Naive B cell (primary cell): ENCODE measurements at places on chromosomes 2 and 18.

DNA sequence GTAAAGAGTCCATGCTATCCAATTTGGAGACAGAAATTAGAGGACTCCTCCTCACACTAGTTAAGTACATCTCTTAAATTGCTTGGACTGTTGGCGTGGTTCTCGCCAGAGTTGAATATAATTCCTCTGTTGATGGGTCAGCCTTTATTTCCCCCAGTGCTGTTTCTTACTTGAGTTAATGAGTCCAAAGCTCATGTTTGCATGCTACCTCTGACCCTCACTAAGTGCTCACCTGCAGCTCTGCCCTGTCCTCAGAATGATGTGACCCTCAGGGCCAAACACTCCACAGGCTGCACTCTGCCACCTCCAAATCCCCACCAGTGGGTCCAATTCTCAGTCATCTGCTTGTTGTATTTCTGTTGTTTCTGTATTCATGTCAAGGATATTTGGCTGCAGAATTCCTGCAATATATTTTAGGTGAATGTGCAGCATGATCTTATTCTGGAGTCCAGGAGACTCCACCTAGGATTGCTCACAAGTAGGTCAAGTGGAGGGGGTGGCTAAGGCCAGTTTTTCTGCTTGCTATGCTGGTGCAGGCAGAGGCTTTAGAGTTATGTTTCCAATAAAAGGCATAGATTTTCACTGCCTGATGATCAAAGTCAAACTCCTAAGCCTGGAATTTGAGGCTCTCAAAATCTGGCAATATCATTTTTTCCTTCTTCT, 37.8 kb downstream of the RDH14 start:
- DNase-seq: no peak

GRCh38 chr2:8259106-8259840, 422.6 kb upstream of the ID2 start:
- no peak for DNase-seq

DNA sequence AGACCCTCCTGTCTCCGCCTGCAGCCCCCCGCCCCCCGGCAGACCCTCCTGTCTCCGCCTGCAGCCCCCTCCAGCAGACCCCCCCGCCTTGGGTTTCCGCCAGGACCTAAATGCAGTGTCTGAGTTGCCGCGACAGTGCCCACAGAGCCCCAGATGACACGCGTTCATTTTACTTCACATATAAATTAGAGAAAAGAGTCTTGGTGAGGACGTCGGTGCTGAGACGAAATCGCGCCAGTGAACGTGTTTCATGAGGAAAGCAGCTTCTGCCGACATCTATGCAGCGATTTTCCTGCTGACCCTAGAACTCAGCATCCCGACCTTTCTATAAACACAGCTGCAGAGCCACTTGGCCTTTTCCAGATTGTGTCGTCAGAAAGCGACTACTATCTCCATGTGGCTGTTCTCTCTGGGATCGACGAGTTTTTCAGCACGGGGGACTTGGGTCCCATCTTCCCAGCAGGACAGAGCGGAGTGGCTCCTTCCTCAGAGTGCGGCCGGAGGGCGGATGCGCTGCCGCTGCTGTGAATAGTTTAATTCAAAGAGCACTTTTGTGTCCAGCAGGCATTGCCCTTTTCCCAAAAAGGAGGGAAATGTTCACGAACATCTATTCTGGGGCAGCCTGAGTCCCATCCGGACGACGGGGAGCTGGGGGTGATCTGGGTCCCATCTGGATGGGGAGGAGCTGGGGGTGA, 136.7 kb downstream of the NFATC1 start:
- no peak for DNase-seq

DNA sequence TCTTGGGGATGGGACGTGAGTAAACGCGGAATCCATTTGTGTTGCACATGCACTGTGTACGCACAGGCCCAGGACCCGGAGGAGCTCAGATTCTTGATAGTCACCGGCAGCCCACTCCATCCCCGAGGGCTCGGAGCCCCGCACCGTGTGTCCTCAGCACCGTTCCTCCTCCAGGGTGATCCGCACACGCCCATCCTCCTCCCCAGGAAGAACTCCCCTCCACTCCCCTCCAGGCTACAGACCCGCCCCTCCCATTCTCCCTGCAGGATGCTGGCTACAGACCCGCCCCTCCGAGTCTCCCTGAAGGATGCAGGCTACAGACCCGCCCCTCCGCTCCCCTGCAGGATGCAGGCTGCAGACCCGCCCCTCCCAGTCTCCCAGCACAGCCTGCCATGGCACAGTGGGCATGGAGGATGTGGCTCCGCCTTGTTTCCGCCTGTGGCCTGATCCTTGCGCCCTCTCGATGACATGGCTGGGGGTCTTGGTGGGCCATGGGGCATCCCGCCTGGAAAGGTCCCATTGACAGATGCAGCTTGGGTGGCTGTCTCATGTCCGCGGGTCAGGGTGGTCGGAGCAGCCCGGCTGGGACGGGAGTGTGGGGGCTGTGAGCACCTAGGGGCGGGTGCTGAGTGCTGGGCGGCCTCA, 14.1 kb downstream of the CTDP1 start:
- no peak for DNase-seq

- no peak for DNase-seq
Observed at GRCh38 chr2:66850376-66850775, 415.5 kb downstream of the MEIS1 start.

GRCh38 chr2:187525163-187525900, 28.9 kb downstream of the TFPI start:
- no peak for DNase-seq

GRCh38 chr2:26986576-26986975, 16.1 kb downstream of the MAPRE3 start:
- no peak for DNase-seq

DNA sequence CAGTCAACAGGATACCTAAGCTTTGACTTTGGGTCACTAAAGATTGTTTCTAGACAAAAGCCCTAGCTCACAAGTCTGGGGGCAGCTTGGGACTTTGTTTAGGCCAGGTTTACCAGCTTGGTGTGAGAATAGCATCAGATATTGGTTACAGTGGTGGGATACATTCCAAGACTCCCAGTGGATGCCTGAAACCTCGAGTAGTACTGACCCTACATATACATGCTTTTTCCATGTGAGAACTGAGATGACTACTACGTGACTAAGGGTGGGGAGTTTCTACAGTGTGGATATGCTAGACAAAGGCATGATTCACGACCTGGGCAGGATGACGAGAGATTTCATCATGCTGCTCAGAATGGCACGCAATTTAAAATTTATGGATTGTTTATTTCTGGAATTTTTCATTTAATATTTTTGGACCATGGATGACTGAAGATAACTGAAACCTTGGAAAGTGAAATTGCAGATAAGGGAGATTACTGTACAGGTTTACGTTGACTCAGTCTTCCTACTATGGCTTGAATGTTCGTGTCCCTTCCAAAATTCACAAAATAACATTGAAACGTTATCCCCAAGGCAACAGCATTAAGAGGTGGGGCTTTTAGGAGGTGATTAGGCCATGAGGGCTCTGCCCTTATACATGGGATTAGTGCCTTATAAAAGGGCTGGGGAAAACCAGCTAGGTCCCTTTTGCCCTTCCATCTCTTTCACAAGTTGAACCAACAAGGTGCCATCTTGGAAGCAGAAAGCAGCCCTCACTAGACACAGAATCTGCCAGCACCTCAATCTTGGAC, 50.2 kb upstream of the CTAGE1 start:
- no peak for DNase-seq

GRCh38 chr2:54735636-54736035, 12.2 kb downstream of the EML6 start:
- DNase-seq: no peak

DNA sequence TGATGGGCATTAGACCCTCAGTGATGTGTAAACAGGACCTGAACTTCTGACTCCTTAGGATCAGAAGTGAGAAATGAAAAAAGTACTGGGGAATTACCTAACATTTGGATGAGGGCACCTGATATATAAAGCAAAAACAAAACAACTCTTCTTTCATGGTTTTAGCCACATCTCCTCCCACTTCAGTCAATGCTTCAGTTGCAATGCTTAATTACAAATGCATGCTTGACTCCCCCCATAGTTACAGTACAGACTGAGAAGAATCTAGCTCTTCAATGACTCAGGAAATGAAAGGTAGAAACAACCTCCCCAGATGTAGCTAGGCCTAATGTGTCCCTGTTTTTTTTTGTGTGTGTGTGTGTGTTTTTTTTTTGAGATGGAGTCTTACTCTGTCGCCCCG, 276.8 kb upstream of the POU3F3 start:
- no peak for DNase-seq

- DNase-seq: no peak
Observed at GRCh38 chr18:23336101-23336500, 117.0 kb upstream of the RIOK3 start.

DNA sequence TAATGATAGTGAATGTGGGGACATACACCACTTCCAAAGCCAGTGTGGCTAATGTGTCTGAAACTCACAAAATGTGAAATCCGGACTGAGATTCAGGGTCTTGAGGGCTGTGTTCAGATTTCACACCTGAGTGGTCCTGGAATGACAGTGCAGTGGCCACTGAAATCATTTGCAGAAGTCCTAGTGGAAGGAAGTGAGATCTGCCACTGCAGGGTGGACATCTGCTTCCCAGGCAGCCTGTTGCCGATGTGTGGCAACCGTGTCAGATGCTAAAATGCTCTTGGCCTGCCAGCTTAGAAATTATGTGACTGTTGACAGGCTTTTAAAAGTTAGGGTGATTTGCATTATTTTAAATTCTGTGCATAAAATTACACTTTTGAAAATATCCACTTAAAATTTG, 77.8 kb upstream of the TMEM200C start:
- DNase-seq: no peak

DNA sequence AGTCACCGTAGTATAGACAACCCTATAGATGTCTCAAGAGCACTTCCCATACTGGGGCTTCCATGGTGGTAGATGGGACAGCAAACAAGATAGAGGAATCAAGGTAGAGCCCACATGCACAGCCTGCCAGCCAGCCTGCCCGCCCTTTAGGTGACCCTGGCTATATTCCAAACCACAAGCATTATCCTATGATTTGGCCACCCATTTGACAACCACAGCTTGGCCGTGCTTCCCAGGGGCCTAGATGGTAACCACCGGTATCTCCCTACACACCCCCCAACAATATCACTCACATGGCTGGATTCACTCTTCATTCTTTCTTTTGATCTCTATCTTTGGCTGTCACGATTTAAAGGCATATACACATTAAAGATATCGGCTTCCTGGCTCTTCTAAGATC, 85.3 kb downstream of the CDK15 start:
- DNase-seq: no peak

DNA sequence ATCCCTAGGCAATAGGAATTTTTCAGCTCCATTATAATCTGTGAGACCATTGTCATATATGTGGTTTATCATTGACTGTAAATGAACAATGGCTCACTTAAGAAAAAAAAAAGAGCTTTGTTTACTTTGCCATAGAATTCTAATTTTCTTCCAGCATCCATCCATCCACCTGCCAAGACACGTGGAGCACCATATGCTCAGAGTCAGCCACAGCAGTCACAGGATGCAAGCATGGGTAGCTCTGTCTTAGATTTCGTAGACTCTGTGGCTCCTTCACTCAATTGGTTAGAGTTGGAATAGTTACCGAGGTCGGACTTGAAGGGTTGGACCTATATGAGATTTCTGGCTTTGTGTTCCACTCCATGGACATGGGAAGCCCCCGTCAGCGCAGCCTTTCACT, 75.6 kb downstream of the COA5 start:
- DNase-seq: no peak
